Osteocyte (in vitro differentiated cells): ENCODE measurements at places on chromosomes 6 and 20. TPM values are rescaled to one million over a fixed set of nuclear protein-coding genes. Genes with fewer than 3 reads are reported as not detected.

The PAK5 gene
- not detected in 2 replicates for total RNA-seq

- no peak for DNase-seq
Measured at GRCh38 chr6:133512410-133513016, 271.4 kb downstream of the EYA4 start.

DNA sequence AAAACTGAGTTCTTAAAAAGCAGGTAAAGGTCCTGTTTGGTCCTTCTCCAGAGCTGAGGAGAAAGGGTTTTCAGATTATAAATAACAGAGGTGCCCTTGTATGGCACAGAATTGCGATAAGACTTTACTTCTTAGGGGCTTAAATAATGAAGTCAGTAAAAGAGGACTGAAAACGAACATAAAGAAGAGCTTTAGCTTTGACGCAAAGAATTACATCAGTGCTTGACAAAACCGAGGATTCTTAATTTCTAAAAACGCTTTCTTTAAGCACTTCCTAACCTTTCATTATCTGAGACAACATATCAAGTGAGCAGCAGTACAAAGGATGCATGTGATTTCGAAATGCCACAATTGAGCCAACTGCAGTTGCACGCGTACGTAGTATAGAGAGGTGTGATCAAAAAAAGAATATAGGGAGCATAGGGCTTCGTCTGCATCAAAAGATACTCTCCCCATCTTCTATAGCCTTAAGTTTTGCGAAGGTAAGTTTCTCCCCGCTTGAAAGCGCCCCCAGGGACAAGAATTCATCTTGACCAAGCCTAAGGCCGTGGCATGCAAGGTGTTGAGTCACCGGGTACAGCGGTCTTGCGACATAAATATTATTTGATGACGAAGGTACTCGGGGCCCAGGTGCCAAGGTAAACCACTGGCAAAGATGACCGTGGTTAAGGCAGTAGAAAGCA lies 778 bp upstream of the LOC128125822 start:
- no peak for DNase-seq

The MAS1 gene
- total RNA-seq = not detected in 2 replicates

DNA sequence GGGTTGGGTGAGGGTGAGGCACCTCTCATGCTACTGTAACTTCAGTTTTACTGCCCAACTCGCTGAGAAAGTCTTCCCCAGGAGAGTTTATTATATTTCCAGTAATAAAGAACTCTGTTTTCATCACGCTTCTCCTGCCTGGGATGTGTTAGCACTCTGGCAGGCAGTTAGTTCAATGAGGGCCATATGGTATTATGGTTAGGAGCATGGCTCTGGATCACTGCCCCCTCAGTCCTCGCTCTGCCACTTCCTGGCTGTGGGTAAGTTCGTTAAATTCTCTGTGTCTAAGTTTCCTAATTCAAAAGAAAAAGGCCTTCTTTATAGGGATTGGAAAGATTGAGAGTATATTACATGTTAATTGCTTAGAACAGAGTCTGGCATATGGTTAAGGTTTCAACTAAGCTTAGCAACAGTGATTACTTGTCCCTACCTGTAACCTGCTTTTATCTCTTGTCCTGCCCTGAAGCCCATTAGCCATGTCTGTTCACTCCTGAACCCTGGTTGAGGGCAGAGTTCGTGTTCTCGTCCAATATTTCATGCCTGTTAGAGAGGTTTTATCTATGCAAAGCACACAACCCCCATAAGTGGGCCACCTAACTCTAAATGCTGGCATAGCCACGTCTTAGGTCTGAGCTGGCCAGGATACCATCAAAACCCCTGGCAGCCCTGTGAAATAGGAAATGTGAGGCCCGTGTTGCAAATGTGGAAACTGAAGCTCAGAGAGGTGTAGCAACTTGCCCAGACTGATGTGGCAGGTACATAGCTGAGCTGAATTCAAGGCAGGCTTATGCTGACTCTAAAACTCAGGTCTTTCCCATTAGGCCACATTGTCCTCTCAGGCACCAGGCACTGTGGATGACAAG lies 342.5 kb upstream of the JARID2 start:
- no peak for DNase-seq

GRCh38 chr20:5689463-5689862 lies 60.7 kb upstream of the SHLD1 start:
- DNase-seq = no peak
